ENCODE measurements at places on chromosomes 5 and 9.

DNA sequence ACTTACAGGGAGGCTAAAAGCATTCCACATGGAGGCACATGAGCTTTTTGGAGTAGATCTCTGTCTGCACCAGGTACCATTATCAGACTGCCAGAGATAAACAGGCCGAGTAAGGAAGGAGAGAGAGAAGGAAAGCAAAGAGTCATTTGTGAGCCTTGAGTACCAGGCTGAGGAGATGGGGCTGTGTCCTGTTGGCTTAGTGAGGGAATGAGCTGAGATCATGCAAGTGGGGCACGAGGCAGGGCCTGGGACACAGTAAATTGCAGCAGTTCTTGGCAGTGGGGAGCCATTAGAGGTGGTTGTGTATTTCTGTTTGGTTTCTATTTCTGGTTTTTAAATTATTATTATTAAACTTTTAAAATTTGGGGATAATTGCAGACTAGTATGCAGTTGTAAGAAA, 53.3 kb downstream of the TSTD2 start:
- no peak for DNase-seq

- DNase-seq, result no peak
These were observed 137.9 kb downstream of the GABBR2 start for GRCh38 chr9:98570663-98571440.

DNA sequence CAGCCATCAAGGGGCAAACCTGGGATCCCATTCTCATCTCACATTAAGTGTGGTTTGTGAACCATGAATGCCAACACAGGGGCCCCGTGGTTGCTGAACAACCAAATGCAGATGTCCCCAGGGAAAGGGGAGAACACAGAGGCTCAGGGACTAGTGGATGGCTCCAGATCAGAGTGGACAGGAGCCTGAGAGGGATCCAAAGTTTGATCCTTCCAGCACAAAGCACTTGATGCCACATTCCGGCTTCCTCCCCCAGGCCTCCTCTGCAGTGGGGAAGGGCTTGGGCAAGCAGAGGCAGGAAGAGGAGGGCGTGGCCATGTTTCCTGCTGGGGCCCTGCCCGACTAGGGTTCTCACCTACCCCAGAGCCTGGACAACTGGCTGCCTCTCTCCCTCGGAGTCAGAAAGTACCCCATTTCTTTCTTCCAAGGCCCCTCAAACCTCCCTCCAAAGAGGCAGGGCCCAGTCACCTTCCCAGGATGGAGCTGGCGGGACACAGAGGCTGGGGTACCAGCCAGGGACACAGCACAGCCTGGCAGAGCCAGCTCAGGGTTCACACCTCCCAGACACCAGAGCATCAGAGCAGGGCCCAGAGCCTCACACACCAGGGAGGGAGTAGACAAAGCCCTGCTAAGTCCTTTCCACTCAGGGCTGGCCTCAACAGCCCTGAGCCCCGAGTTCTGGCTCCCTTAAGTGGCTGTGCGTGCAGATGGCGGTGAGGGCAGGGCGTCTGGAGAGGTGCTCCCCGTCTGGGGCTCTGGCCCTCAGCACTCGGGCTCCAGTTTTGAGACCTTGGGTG, 4.3 kb upstream of the RNF44 start:
- DNase-seq, result no peak

GRCh38 chr5:143145243-143146160, 258.0 kb downstream of the NR3C1 start:
- no peak for DNase-seq

DNA sequence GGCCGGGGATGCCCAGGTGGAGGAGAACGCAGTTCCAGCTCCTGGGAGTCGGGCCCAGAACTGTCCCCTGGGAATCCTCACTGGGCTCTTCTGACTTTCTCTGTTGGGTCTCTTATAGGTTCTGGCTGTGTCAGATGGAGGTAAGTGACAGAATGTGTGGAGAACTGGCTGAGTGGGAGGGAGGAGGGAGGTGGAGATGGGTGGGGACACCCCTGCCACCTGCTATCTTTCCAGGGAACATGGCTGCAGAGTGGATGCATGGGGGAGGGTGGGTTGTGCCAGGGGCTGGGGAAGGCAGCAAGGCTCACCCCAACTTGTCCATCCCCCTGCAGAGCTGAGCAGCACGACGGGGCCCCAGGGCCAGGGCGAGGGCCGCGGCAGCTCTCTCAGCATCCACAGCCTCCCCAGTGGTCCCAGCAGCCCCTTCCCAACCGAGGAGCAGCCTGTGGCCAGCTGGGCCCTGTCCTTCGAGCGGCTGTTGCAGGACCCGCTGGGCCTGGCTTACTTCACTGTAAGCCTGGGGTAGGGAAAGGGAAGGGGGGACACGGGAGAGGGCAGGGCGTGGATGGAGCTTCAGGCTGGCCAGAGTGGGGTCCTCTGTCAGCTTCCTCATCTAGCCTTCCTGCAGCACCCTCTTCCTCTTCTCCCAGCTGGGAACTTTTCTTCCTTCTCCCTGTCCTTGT, 8.3 kb downstream of the RGS14 start:
- no peak for DNase-seq

DNA sequence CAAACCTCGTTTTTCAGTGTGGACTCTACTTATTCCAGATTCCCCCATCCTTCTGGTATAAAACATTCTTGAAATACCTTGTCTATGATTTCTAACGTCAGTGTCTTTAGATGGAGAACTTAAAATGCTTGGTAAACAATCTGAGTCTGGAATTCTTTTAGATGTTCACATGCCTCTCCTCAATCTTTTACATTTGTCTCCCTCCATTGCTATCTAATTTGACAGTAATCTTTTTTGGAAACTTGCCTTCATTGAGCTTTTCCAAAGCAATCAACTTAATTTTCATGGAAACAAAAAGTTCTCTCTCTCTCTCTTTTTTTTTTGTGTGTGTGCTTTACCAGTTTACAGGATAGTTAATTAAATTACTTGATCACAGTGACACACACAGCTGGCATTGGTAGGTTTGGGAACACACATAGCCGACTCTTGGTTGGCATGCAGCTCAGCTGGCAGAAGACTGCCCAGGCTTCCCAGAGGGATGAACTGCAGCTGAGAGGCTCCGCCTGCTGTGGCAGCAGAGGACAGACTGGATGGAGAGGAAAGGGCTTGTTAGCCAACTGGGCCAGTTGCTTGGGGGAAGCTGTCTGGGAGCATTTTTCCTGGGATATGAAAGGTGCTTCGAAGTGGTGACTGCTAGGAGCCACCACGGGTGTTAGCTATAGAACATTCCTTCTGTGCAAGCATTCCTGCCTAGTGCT, 271.3 kb downstream of the ZSWIM6 start:
- peak; percentile 1 for DNase-seq

GRCh38 chr5:76389513-76390154, 13.5 kb upstream of the IQGAP2 start:
- no peak for DNase-seq

DNA sequence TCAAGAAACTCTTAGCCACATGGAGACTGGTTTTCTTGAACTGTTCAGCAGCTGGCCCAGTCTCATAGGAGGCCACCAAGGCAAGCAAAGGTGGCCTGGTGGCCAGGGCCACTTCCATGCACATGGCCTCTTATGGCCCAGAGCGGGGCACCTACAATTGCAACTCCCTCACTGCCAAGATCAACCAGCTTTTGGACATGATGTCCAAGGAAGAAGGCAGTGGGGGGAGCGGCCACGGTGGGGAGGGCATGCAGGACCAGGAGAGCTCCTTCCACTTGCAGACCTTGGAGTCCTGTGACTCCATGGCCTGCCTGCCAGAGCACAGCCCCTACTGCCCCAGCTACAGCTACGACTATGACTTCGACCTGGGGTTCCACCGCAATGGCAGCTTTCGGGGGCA, 398.9 kb upstream of the PTPRD start:
- DNase-seq, result no peak

GRCh38 chr9:31916591-31917241, 467.7 kb upstream of the ACO1 start:
- DNase-seq, result no peak

- DNase-seq, result peak; percentile 86
These were observed 588.5 kb downstream of the MTRR start for GRCh38 chr5:8457187-8458037.

DNA sequence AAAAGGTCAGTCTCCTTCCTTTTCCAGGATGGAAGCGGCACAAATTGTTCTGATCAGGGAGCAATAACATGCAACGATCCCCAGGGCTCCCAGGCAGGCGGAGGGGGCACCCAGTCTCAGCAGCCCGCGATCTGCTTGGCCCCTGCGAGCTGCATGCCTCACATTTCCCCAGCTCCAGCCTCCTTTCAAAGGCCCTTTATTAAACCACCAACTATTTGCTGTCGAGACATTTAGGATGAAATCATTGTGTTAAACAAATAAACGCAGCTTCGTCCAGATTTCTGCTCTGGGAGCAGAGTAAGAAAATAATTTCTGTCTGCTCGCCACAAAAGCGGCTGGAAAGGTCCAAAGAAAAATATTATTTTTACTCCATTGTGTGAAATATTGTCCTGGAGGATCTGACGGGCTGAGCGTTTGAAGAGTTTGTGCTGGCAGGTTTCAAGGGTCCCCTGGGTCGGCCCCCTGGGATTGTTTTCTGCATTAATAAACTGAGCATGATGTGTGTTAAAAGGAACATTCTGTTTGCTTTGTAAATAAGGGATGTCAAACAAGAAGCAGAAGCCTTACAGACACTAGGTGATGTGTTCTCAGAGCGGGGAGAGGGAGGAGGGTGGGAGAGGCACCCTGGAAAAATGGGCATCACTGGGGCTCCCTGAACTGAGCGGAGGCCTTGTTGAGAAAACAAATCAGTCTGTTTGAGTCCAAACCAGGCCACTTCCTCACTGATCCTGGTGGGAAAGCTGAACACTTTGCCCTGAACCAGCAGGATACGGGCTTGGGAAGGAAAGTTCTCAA, 110.1 kb downstream of the FOXD1 start:
- DNase-seq, result peak; percentile 69

GRCh38 chr9:80294318-80294717, 722.6 kb downstream of the TLE4 start:
- no peak for DNase-seq

GRCh38 chr5:81268521-81269196, 32.7 kb upstream of the ZCCHC9 start:
- DNase-seq, result no peak

- DNase-seq, result no peak
These were observed 4.8 kb downstream of the S100Z start for GRCh38 chr5:76854644-76855043.

GRCh38 chr5:150356575-150357294, 762 bp upstream of the TCOF1 start:
- no peak for DNase-seq

DNA sequence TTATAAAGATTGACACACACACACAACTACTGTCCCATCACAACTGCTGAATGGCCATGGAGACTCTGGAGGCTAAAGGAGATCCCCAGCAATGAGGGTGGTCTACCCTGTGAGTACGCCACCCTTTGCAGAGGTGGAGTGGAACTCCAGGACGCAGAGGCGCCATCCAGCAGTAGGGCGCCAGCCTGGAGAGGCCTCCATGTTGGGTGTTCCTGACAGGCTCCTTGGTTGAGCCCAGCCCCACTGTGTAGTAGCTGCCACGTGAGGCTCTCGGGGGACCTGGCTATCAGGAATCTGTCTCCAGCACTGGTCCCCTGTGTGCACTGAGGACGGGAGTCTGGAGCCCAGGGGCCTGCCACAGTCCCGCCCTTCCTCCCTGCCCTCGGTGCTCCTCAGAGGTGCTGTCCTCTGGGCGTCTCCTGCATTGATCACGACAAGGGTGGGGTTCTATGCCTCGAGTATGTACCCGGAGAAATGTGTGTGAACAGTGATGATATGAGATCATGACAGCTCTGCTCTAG, 72.3 kb downstream of the DAP start:
- DNase-seq, result no peak

DNA sequence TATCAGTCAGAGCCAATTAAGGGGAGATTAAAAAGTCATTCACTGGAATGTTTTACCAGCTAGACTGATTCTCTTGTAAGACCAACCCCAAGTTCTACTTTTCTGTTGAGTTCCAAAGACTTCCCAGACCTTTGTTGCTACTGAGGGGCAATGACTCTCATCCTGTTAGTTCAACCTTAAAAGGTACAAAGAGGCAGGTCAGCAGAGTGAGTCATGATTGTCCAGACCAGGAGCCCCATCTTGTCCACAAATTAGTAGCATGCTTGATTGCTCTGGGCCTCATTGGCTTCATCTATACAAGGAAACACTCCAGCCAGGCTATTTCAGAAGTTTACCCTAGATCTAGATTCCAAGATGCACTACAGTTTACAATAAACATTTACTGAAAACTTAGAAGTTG, 79.9 kb upstream of the IL7R start:
- DNase-seq, result no peak

GRCh38 chr5:89071101-89071940, 188.3 kb upstream of the MEF2C start:
- no peak for DNase-seq

DNA sequence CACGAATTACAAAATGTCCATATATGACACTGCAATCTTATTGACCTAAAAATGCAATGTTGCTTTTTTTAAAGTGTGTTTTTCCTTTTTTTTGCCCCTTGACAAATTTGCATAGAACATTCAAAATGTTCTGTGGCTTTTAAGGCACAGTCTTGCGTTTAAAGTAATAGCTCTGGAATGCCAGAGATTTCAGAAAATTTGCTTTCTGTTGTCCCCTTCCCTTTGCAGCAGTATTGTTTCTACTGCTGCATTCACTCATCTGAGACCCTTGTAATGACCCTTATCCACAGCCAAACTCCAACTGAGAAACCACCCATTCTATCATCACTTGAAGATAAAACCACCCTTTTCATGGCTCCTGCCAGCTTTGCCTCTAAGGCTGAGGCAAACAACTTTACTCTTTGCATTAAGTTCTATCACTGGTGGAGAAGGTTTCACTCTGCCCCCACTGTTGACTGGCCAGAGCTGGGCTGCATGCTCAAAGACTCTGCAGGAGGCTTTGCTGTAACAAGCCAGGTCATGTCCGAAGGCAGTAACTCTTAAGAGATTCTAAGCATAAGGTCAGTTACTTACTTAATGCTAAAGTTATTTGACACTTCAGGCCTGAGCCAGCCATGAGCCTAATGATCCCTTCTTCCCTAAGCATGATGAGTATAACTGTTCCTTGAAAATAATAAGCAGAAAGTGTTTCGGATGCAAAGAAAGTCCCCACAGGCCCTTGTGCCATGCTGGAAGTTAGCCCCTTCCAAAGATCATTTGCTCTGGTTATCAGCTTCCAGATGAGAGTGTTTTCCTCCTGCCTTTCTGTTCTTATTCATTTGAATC, 101.9 kb downstream of the CD180 start:
- no peak for DNase-seq

DNA sequence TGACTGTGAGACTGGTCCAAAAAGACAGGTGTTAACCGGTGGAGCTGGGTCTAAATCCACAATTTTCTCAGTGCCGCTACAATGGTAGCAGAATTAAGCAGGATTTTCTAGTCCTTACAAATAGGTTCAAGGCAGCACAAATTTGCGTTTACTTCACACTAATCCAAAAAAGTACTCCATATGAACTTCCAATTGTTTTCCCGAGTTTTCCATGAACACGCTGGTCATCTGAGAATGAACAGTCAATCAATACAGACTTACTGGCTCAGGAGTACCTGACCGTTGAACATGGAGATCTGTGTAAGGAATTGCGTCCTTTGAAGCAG, 709 bp downstream of the SLC35D2 start:
- DNase-seq, result no peak

- no peak for DNase-seq
These were observed 3.2 kb downstream of the LRRC26 start for GRCh38 chr9:137166380-137167229.

Measured in NCI-H1092 treated with DMSO at 0.1 percent for 48 hours (cell line).